ENCODE measurements at places on chromosomes 12 and 14.

DNA sequence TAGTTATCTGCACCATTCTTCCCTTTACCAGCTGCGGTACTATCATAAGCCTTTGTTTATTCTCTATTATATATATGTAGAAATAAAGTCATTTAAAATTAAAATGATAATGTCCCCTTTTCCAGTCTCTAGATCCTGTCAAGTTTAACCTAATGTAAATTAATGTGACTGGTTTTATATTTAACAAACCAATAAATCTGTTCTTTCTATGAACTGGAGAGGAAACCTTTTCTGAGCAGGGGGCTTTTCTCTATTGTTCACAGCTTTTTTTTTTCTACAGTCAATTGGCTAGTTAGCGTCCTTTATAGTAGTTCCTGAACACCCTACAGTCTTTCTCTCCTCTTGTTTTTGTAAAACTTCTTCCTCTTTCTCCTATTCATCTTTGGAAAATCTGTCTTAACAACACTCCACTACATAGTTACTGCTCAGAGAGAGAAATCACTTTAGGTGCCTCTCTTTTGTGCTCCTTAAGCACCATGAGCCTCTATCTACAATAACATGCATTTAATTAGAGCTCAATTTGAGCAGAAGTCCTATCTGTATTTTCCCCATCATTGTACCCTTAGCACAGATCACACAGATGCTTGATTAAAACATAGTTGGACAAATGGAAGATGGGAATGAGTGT is 332.6 kb upstream of the SYT1 start:
- DNase-seq, result no peak

DNA sequence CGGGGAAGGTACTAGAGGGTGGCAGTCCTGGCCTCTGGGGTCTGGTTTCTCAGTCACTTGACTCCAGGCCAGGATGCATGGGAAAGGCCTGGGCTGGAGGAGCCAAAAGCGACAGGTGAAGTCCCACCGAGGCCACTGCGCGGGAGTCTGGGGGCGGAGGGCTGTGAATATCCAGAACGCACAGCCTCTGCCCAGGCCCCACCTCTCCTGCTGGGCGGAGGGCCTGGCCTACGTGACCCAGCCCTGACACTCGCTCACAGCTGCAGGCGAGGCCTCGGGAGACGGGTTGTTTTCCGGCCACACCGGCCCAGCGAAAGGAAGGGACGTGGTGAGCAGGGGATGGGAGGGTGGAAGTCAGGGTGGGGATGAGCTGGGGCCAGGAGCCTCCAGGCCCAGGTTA is 91.2 kb downstream of the RFLNA start:
- DNase-seq, result peak; percentile 82

DNA sequence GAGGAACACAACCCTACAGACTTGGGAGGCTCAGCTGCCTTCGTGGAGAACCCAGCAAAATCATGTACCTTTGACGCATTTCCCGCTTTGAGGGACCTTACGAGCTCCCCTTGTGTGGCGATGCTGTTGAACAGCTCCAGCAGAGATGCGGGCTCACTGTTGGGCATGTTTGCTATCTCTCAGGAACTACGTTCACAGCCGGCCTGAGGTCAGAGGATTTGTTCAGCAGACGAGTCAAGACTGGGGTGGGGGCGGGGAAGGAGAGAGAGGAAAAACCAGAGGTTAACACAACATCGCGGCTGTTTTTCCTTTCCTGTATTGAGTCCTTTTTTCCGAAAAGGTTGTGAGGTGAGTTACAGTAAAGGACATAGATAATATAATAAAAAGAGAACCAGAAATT is 45.9 kb downstream of the SLC25A47 start:
- peak; percentile 29 for DNase-seq

- no peak for DNase-seq
Measured at GRCh38 chr12:3571323-3571722, 80.3 kb downstream of the PRMT8 start.
